ENCODE measurements at places on chromosomes 16 and 17.

DNA sequence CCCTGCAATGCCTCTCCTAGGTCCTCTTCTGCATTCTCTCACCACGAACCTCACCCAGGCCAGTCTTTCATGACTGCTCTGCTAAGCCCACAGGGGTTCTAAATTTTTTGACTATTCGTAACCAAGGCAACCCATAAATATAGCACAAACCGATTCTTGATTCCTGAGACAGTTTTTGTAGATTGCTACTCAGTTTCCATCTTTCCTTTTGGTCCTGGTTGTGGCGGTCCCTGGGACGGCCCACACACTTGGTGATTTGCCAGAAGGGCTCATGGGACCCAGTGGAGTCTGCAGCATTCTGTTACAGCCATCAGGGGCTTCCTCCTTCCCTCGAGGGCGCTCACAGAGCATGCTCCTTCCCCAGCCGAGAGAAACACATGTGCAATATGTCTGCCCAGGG is 23.4 kb upstream of the MGAT5B start:
- no peak for DNase-seq

GRCh38 chr17:6100146-6100545 is 30.0 kb downstream of the WSCD1 start:
- no peak for DNase-seq

GRCh38 chr17:78709119-78709681 is 72.9 kb downstream of the CYTH1 start:
- no peak for DNase-seq

- no peak for DNase-seq
Measured at GRCh38 chr16:61544165-61544564, 492.1 kb downstream of the CDH8 start.

- no peak for DNase-seq
Measured at GRCh38 chr16:4968879-4969483, 10.9 kb downstream of the SEC14L5 start.

DNA sequence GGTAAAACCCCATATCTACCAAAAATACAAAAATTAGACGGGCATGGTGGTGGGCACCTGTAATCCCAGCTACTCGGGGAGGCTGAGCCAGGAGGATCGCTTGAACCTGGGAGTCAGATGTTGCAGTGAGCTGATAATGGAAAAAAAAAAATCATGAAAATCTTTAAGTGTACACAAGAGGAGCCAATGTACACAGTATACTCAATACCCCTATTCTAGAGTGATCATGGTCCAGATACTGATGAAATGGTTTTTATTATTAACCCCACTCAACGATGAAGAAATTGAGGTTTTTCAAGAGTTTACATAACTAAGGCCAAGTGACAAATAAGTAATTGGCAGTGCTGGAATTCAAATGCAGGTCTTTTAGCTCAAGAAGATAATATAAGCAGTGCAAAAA is 11.5 kb downstream of the HSD17B2 start:
- no peak for DNase-seq

- DNase-seq: no peak
Measured at GRCh38 chr16:72397876-72398275, 225.9 kb upstream of the PMFBP1 start.

DNA sequence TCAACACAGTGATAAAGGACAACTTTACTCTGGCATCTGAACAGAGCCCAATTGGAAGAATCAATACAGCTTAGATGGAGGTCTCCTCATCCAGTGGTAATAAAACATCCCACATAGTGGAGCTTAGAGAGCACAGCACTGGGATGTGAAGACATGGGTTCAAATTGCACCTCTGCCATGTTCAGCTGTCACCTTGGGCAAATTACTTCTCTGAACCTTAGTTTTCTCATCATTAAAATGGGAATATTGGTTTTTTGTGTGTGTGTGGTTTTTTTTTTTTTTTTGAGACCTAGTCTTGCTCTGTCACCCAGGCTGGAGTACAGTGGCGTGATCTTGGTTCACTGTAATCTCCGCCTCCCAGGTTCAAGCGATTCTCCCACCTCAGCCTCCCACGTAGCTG is 13.6 kb upstream of the KRT10 start:
- DNase-seq: no peak

DNA sequence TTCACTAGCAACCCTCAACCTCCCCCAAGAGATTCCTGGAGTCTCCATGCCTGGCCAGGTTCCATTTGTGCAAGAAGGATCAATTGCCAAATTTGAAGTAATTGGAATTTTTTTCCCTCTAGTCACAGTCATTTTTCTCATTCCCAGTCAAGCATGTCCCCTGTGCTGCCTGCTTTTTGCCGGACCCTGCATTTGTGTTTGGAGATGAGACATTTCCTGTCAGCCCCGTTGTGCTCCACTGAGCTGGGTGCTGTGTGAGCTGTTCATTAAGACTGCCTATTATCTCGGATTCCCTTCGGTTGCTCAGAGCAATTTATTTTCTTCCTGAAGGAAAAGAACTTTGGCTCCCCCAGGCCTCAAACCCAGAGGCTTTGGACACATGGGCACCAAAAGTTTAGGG is 201.0 kb upstream of the NLRP1 start:
- DNase-seq: no peak
